ENCODE measurements at places on chromosomes 1 and 21.

GRCh38 chr1:45493116-45493697 is 2.2 kb upstream of the TESK2 start:
- DNase-seq: no peak

GRCh38 chr1:3780901-3781300 is 8.4 kb downstream of the SMIM1 start:
- no peak for DNase-seq

DNA sequence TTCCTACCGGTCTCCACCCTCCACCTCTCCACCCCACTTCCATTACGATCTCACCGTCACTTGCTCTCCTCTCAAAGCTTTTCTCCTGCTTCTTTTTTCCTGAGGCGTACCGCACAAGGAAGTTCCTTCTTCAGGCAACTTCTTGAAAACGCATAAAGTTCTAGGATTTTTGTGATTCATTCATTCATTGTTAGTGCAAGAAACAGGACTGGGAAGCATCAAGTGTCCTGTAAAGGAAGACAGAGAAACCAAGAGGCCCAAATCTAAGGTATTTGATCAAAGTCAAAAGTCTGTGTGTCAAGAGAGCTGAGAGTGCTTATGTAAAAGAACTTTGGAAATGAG is 1.3 kb upstream of the RCC2 start:
- no peak for DNase-seq

GRCh38 chr1:75579046-75579445 is 31.9 kb downstream of the SLC44A5 start:
- no peak for DNase-seq

GRCh38 chr1:75423616-75424015 is 187.3 kb downstream of the SLC44A5 start:
- no peak for DNase-seq

GRCh38 chr1:232273011-232273410 is 356.9 kb downstream of the SIPA1L2 start:
- DNase-seq: no peak

- DNase-seq: no peak
These were observed 723 bp downstream of the CZIB start for GRCh38 chr1:53219711-53220110.

GRCh38 chr1:182118851-182119250 is 57.3 kb upstream of the ZNF648 start:
- no peak for DNase-seq

GRCh38 chr1:95467036-95467435 is 233.0 kb downstream of the RWDD3 start:
- DNase-seq: no peak

DNA sequence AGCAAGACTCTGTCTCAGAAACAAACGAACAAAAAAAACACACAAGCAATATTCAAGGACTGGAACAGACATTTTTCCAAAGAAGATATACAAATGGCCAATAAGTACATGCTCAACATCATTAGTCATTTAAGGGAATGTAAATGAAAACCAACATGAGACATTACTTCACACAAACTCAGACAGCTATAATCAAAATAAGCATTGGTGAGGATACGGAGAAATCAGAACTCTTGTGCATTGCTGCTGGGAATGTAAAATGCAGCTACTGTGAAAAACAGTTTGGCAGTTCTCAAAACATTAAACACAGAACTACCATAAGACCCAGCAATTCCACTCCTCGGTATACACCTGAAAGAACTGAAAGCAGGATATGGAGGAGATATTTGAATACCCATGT is 15.4 kb downstream of the NOL9 start:
- no peak for DNase-seq

GRCh38 chr21:15964236-15964855 is 234.6 kb downstream of the USP25 start:
- DNase-seq: no peak

DNA sequence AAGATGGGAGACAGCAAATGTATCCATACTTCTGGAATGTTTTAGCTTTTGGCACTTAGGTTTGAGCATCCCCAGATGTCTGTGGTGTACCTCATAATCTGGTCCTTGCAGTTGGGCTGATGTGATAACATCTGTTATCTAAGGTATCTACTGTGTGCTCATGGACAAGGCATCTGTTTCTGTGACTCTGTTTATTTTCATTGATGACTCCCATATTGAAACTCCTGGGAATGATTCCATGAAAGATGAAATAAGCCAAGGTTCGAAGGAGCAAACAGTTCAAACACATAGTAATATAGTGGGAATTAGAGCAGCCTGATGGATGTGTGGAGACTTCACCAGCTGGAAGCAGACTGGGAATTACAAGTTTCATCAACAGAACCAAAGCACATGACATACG is 20.7 kb upstream of the TRIM45 start:
- no peak for DNase-seq

DNA sequence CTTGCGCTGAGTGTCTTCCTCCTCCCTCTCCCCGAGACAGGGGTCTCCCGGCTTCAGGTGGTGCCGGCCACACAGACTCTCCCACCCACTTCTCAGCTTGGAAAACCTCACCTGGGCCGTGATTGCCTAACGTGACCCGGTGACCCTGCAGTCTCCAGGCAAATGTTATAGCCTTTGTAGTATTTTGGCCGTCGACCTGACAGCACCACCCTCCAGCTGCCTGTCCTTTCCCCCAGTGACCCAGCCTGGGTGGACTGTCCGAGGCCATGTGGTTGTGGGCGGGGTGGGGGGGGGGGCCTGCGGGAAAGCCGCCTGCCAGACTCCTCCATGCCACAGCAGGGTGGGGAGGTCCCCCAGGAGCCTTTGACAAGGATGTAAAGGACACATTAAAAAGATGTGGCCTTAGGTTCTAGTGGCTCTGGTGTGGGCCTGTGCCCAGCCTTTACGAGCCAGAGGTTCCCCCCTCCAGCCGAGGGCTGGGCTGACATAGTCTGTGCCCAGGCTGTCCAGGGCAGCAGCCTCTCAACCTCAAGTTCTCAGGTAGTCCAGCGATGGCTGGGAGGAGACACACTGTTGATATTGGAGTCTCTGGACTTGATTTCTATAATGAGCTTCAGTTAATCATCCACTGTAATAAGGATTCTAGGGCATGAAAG is 8.1 kb downstream of the TOR3A start:
- DNase-seq: no peak

DNA sequence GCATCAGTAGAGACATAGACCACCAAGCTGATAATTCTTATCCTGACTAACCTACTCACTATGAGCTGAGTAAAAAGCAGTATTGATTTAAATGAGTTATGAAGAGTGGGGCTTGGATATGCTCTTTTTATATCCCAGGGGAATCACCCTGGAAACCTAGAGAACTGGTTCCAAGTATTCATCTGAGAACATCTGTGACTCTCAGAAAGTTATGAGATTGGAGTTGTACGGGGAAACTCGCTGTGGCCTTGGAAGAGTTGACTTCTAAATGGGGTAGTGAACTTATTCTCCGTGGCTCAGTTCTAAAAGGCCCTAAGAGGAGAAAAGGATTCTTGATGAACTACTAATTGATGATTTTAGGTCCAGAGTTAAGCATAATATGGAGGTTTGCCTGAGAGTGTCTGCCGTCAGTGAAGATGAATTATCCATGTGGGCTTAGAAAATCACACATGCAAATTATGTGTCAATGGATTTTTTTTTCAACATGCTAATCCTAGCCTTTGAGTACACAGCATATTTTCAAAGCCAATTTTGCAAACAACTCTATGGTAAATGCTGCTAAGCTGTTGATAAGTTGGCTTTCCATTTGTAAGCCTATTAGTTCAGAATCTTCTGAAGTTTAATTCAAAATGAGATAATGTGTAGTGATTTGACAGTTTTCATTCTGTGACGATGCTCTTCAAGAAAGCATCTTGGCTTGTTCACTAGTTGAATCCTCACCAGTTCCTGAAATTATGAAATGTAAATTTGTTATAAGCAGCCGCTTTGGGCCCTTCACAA is 122.7 kb downstream of the FGGY start:
- DNase-seq: no peak

DNA sequence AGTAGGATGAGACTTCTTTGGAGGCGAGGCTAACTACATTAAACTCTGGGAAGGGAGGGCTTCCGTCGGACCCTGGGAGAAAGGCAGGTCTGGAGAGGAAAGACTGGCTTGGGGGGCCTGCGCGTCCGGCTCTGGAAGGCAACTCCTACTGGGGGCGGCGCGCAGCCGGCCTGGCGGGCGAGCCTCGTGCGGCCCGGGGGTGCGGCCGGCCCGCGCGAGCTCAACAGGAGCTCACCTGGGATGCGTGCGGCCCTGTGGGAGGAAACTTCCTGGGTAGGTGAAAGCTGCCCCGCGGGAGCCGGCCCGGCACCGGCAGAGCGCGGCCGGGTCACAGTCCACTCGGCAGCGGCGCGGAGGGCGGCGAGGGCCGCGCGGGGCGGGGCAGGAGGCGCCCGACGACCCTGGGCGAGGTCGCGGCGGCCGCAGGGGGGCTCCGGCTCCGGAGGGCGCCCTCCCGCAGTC is 449 bp downstream of the EPS15 start:
- DNase-seq: no peak

GRCh38 chr1:64983110-64983509 is 16.8 kb upstream of the JAK1 start:
- no peak for DNase-seq

DNA sequence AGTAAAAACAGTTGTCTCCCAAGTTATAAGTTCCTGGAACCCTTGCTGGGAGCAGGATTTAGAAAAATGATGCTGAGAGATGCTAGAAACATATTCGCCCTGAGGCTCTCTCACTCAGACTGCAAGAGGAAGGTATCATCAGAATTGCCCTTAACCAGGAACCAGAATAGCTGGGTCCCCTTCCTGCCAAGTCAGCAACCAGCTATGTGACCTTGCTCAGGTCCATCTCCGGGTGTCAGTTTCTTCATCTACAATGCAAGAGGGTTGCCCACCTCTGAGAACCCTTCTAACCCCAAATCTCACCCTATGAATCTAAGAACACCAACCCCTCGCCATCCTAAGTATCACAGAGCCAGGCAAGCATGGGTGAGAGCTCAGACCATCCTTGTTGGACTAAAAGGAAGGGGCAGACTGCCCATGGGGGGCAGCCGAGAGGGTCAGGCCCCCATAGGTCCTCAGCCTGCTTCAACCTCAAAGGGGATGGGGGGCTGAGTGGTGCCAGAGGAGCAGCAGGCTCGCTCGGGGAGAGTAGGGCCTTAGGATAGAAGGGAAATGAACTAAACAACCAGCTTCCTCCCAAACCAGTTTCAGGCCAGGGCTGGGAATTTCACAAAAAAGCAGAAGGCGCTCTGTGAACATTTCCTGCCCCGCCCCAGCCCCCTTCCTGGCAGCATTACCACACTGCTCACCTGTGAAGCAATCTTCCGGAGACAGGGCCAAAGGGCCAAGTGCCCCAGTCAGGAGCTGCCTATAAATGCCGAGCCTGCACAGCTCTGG is 390 bp upstream of the S100A9 start:
- no peak for DNase-seq

- DNase-seq: no peak
These were observed 274.5 kb downstream of the CTH start for GRCh38 chr1:70685300-70686286.

DNA sequence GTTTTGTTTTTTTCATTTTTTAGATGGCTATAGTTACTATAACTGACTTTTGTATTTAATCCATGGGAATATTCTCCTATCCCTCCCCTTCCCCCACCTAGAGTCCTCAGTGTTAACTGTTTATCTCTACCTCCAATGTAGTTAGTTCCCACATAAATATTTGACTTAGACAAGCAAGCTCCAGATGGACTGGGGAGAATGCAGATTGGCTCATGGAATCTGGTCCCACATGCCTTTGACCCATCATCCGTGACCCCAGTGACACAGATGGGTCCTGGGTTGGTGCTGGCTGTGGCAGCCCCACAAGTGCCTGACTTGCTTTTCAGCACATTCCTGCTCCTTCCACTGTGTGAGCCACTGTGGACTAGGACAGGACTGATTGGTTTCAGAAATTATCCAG is 41.8 kb downstream of the ATP2B4 start:
- DNase-seq: no peak

DNA sequence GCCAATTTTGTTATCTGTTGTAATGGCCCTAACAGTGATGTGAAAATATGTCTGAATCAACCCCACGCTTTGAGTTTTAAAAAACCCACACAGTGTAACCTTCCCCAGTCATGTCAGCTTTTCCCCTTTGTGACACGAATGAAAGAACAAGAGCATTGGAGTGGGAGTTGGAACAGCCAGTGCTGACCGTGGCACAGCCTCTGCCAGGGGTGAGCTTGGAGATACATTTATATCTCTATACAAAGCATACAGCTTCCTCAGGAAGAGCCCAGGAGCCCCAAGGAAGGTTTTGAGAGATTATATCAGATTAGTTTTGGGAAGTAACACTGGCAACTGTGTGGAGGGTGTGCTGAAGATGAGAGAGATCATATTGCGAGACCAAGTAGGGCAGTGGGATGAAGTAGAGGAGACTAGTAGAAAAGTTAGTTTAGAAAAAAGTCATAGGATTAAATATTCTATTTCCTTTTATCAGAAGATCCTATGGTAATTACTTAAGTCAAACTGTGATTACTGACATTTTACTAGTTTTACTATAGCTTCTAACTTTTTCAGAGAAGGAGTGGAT is 15.9 kb downstream of the LRRC8B start:
- DNase-seq: no peak

DNA sequence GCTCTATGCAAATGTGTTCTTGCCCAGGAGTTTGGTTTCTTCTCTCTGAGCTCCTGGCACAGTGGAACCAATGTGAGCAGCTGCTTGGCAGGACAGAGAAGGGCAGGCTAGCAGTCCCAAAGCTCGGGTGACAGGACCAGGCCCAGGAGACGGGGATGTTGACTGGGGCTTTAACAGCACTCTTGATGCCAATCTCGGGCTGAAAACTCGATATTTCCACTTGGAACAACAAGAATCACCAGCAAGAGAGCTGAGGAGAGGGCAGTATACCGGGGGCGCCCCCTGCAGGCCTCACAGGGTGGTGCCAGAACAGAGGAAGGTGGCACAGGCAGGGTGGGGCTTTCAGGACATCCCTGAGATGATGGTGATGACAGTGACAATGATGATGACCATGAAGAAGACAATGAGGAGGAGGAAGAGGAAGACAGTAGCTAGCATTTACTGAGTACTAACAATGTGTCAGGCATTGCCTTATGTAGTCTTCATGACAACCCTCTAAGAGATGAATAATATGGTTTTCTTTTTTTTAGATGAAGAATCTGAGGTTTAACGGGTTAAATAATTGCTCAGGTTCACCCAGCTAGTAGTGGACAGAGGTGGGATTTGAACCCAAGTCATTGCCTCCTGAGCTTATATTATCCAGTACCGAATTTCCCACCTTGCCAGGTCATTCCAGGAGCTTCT is 2.7 kb upstream of the KCNJ9 start:
- no peak for DNase-seq

- DNase-seq: no peak
These were observed 102.8 kb upstream of the COL24A1 start for GRCh38 chr1:86259390-86259789.

DNA sequence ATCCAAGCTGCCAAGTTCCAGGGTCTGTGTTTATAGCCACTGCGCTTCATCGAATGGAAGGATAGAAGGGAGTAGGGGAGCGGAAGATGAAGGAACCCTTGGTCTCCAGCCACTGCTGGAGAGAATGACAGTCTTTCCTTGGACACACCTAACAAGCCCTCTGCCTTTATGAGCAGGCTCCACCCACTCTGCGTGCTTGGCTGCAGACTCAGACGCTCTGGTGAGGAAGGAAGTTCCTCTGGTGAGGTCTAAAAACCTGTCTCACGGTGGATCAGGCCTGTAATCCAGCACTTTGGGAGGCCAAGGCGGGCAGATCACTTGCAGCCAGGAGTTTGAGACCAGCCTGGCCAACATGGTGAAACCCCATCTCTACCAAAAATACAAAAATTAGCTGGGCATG is 55.4 kb downstream of the MATN1 start:
- DNase-seq: no peak

All from cortex of kidney (tissue), 1 donor.